ENCODE measurements at places on chromosomes 4 and X. TPM values are rescaled to one million over a fixed set of nuclear protein-coding genes. Genes with fewer than 3 reads are reported as not detected.

DNA sequence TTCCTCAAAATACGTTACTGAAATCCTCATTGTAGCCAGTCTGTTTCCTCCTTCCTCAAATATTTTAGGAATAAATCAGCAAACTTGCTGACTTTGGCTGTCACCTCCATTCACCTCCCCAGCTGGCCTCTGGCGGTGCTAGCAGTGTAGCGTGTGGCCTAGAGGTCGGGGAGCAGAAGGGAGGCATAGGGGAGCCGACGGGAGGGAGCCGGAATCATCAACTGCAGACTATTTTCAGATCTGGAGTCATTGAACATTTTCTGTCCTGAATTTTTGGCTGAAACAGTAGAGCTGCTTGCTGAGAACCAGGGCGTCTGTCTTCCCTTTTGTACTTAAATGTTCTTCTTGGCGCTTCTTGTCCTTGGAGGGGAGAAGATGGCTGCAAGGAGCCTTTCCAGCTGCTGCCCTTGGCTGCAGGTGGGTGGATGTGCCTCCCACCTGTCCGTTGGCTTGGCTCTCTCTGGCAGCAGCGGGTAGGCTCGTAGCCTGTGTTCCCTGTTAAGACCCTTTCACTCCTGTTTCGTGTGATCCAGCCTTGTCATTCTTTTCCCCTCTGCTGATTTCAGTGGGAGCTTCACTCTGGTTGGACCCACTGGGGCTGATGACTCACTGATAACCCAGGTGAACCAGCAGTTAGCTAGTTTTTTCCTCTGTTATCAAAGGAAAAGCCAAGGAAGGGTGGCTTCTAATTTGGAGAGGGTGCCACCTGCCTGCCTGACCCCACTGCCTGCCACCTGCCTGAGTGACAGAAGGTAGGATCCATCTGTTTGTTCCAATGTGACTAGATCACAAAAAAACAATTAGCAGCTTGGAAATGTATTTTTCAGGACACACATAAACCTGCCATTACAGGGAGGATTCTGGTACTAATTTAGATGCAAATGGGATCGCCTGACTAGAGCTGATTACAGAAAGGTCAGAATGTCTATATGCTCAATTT is 135.9 kb downstream of the GATB start:
- no peaks in the 10 kb centered on the region for H3K4me1 ChIP-seq
- H3K36me3 ChIP-seq, result no peaks in the 10 kb centered on the region
- H3K27me3 ChIP-seq, result no peaks in the 10 kb centered on the region

GRCh38 chrX:155048977-155049619 is 21.8 kb downstream of the CMC4 start:
- no peaks in the 10 kb centered on the region for H3K27me3 ChIP-seq
- DNase-seq, result peak; percentile 71
- no peak overlapping the region for H3K27ac ChIP-seq
- no peak overlapping the region for H3K4me3 ChIP-seq
- H3K36me3 ChIP-seq, result no peaks in the 10 kb centered on the region
- no peaks in the 10 kb centered on the region for H3K4me1 ChIP-seq

- DNase-seq, result peak; percentile 44
- no peaks in the 10 kb centered on the region for H3K4me1 ChIP-seq
- peak overlapping the region; percentile 87 for H3K4me3 ChIP-seq
These were observed 2.3 kb upstream of the NR3C2 start for GRCh38 chr4:148444296-148445070.

DNA sequence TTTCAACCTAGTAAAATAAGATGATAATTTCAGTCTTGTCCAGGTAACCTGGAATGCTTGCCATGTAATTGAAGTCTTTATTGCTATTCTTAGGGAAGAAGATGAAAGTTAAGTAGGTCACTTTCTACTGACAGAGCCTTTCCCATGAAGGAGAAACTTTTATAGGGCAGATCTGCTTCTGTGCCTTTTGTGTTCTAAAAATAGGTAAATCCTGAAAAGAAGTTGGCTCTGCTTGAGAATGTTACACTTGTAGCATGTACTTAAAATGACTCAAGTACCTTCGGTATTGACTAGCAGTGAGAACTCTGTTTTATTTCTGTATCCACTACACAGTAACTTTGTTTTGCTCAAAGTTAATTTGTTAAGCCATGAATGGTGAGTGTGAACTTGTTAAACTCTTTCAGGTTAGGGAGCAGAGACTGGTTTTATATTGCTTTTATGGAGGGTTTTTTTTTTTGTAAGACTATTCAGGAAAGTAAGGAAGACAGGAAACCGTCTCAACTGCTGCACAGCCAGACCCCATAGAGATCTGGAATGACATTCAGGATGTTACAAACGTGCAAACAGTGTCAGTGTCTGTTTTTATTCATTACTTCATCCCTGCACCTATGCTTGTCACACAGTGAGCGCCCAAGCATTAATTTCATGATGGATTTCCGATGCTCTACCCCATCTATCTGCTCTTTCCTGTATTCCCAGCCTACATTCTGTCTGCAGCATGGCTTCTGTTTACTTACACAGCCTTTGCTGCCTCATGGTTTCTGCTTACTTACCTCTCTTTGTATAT is 53.0 kb downstream of the SEPTIN11 start:
- no peaks in the 10 kb centered on the region for H3K4me1 ChIP-seq
- no peak overlapping the region for H3K4me3 ChIP-seq
- no peak for DNase-seq
- H3K27ac ChIP-seq, result no peak overlapping the region
- no peaks in the 10 kb centered on the region for H3K27me3 ChIP-seq

The RBPJ gene
- 98.2 TPM for total RNA-seq

- peak; percentile 52 for DNase-seq
- H3K27me3 ChIP-seq, result no peaks in the 10 kb centered on the region
- H3K4me3 ChIP-seq, result no peak overlapping the region
These were observed 5.1 kb downstream of the FBXL5 start for GRCh38 chr4:15649914-15650545.

- no peaks in the 10 kb centered on the region for H3K36me3 ChIP-seq
- no peak overlapping the region for H3K4me3 ChIP-seq
- no peaks in the 10 kb centered on the region for H3K4me1 ChIP-seq
- no peak for DNase-seq
These were observed 46.6 kb upstream of the DHX15 start for GRCh38 chr4:24630937-24631336.

The SCRG1 gene
- 0.80 TPM for total RNA-seq

The BEX2 gene
- total RNA-seq, result 6.6 TPM

GRCh38 chrX:40513012-40513411 is 67.8 kb upstream of the ATP6AP2 start:
- no peak for DNase-seq
- H3K4me3 ChIP-seq, result no peak overlapping the region
- H3K36me3 ChIP-seq, result no peaks in the 10 kb centered on the region
- no peaks in the 10 kb centered on the region for H3K4me1 ChIP-seq
- H3K27ac ChIP-seq, result no peak overlapping the region

- DNase-seq, result no peak
- no peaks in the 10 kb centered on the region for H3K4me1 ChIP-seq
- no peaks in the 10 kb centered on the region for H3K36me3 ChIP-seq
- H3K4me3 ChIP-seq, result no peak overlapping the region
- no peak overlapping the region for H3K27ac ChIP-seq
These were observed 111.1 kb upstream of the GRPR start for GRCh38 chrX:16012250-16012649.

DNA sequence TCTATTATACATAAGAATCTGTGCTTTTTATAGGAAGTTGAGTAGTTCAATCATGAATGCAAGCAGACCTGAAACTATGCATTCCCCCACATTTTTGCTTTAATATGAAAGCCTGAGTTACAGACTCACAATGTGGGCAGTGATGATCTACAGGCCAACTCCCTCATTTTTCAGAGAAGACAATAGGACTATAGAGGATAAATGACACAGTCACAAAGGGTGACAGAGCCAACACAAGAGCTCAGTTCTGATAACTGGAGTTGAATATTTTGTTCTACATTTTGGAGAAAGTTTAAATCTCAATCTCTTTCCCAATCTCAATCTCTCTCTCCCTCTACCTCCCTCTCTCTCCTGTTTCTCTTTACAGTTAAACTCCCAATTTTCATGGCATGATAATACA is 27.0 kb downstream of the MBNL3 start:
- no peak overlapping the region for H3K4me3 ChIP-seq
- no peaks in the 10 kb centered on the region for H3K4me1 ChIP-seq
- DNase-seq, result no peak
- no peak overlapping the region for H3K27ac ChIP-seq

DNA sequence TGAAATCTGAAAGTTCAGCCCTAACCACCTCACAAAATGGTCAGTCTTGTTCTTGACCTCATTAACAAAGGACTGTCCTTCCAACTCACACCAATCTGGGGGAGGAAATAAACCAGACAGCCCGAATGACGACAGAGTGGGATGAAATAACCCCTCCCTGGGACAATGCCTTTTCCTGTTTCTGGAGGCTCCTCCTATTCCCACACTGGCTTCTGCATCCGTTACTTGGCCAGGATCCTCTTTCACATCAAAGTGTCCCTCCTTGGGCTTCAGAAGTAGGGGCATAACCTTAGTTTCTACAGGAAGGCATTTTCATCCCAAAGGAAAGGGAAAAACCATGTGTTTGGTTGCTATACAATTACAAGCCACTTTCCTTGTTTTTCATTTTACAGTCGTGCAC is 59.8 kb upstream of the RPL34 start:
- no peak for DNase-seq
- no peak overlapping the region for H3K27ac ChIP-seq
- H3K4me1 ChIP-seq, result no peaks in the 10 kb centered on the region
- no peaks in the 10 kb centered on the region for H3K27me3 ChIP-seq

DNA sequence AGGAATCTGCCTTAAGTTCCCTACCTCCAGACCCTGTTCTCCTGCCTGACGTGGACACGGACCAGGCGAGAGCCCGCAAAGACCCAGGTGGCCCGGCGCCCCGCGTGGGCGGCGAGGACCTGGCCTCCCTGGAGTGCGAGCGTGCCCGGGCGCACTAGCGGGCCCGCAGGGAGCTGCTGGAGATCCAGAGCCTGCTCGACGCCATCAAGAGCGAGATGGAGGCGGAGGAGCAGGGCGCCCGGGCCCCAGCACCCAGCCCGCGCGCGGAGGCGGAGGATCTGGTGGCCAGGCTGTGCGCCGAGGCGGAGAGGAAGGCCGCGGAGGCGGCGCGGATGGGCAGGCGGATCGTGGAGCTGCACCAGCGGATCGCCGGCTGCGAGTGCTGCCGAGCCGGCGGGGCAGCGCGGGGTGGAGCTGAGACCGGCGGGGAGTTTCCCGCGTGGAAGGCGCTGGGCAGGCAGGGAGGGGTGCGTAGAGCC is 18.2 kb downstream of the MRFAP1 start:
- no peaks in the 10 kb centered on the region for H3K36me3 ChIP-seq
- peak overlapping the region; percentile 18 for H3K4me3 ChIP-seq
- DNase-seq, result no peak
